Posterior cingulate gyrus (tissue), 11 donors: ENCODE measurements at places on chromosomes 2 and 18.

DNA sequence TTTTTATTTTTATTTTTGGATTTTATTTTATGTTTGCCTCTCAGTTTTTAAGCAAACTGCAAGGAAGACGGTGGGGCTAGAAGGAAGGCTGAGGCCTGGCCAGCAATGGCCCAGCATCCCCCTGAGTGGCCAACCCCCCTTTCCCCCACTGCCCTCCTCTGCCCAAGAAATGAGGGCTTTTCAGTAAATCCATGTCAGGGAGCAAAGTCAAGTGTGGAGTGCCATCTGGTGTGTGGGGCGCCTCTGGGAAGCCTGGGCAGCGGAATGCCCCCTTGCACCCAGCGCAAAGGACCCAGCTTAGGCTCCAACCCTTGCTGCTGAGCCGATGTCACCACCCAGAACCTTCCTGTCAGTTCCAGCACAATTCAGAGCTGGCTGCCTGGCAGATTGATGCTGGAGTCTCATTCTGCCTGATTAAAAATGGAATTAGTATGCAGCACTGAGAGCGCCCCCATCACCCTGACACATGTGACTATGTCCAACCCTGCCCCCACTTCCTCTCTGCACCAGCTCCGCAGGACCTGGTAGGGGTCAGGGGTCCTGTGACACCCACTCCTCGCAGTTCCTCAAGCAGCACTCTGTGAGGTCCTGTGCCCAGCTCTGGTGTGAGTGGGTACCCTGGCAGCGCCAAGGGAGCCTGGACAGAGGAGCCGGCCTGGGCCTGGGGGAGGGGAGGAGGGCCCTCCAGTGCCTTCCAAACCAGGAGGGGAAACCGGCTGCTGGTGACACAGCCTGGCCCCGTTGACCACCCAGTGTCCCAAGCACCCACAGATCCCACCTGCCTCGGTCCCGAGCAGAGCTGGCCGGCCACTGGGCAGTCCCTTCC lies 9.2 kb upstream of the ALPP start:
- no peak for DNase-seq

GRCh38 chr2:227717687-227718567 lies at the start of gene SLC19A3:
Gene SLC19A3, minus strand, starts transcription at chr2:227718028. Its CDS starts 15,710 bp downstream, at chr2:227702318.
- peak; percentile 95 for DNase-seq

DNA sequence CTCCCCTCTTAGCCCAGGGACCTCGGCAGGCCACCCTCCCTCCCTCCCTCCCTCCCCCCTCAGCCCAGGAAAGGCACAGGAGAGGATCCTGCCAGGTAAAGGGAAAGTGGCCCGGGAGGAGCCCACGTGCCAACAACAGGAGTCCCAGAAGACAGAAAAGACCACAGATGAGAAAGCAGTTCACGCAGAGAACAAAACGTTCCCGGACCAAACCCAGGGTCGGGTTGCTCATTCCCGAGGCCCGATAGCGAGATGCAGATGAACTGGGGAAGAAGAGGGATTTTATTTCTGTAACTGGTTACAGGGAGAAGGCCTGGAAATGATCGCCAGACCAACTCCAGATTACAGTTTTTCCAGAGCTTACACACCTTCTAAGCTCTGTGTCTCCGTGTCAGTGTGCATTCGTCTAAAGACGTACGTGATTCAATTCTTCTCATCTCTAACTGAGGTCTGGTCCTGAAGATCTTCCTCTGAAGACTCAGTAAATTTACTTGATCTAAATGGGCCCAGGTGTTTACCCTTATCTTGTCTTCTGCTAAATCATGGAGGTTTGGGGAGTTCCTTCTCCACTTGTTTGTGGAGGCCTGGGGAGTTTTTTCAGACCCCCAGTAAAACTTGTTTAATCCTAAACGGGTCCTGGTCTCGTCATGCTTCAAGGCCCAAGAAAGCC lies 807 bp upstream of the NEU4 start:
- no peak for DNase-seq

- DNase-seq, result no peak
These were observed 62.0 kb upstream of the ASAP2 start for GRCh38 chr2:9144617-9145016.

GRCh38 chr2:175030380-175031271 lies 25.4 kb upstream of the CHN1 start:
- DNase-seq, result peak; percentile 31

DNA sequence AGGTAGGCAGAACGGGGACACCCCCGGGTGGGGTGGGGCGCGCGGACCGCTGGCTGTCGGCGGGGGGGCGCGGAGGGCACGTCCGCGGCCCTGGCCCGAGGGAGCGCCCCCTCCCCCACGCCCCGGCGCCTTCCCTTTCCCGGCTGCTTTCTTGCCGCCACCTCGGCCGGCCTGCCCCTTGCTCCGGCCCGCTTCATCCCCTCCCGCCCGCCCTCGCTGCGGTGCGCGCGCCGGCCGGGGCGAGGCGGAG lies 443 bp downstream of the VAPA start:
- DNase-seq, result no peak

DNA sequence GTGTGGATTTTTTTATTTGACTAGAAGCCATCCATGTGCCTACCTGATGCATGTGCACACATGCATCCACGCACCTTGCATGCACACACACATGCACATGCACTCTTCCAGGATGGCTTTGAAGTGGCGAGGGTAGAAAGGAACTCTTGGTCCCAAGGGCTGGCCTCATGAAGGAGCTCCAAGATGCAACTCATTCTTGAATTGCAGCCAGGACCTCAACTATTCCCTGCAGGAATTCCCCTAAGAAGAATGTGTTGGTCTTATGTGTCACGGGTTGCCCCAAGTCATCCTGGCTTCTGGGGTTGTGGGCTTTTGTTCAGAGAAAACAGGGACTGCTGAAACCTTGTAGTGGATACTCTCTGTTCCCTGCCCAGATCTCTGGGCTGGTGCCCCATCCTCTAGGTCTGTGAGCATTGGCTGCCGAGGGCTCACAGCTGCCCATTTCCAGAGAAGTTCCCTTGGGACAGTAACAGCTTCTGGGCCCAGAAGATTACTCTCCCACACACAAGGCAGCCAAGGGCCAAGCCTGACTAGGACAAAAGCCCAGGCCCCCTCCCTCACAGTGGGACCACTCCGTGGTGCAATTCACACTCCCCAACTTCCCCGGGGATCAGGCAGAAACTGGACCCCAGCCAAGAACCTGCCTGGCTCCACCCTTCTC lies 137.6 kb downstream of the COPS8 start:
- DNase-seq, result peak; percentile 64

- DNase-seq, result no peak
These were observed 228.2 kb downstream of the CCDC178 start for GRCh38 chr18:33212363-33212762.

GRCh38 chr2:219344751-219345430 lies 12.3 kb upstream of the RESP18 start:
- DNase-seq, result peak; percentile 83

DNA sequence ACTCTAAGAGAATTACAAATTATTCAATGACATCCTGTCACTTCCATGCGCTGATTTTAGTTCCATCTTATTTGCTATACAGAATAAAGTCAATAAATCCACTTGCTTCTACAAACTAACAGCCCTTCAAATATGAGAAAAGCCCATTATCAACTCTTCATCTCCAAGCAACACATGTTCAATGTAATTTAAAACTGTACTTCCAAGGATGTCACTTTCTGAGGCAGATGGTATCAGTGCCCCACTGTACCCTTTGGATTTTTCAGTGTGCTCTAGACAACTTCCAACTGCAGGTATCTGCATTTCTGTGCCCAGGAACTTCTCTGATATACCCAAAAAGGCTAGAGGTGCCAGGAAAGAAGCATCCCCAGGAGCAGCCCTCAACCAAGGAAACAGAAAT lies 87.6 kb downstream of the SMAD2 start:
- no peak for DNase-seq

- DNase-seq, result no peak
These were observed 57.1 kb downstream of the ZFP36L2 start for GRCh38 chr2:43169099-43169945.

DNA sequence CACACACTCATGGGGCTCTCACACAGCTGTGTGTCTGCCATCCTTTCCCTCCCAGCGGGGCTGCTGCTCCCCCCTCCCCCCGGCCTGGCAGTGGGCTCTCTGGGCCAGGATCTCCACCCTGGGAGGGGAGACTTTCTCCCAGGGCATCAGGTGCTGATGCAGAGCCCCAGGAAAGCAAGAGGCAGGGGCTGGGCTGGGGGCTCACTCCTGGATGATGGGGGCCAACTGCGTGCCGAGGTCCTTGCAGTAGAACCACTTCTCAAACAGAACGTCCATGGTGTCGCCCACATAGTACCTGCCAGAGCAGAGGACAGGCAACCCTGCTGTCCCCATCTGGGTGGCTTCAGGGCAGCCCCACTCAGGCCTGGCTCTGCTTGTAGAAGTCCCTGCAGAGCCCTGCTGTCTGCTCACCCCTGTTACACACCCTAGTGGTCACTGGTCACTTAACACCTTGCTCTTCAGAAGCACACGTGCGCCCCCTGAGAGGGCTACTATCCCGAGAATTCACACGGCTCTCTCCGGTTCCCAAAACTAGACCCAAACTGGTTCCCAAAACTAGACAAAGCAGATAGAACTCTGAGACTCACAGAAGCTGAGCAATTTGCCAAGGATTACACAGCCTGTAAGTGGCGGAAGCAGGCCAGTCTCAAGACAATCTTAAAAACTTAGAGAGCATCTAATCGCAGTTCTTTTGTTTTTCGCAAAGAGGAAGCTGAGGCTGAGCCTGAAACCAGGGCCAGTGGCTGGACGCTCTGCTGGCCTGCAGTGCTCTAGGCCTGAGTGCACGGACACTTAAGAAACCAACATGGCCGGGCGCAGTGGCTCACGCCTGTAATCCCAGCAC lies 6.6 kb upstream of the OXER1 start:
- no peak for DNase-seq

DNA sequence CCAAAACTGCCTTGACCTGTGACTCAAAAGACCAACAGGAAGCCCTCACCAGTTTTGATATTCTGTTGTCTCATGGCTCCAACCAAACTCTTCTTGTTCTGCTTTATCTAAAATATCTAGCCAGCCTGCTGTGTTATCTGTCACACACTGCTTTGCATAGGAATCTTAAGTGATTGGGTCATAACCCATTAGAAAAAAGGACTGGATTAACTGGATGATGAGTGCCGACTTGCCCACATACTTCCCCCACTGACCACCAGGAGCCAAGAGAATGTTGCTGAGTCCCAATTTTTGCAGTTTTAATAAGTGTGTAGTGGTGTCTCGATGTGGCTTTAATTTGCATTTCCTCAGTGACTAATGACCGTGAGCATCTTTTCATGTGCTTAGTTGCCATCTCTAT lies 6.5 kb downstream of the MOGAT1 start:
- no peak for DNase-seq

DNA sequence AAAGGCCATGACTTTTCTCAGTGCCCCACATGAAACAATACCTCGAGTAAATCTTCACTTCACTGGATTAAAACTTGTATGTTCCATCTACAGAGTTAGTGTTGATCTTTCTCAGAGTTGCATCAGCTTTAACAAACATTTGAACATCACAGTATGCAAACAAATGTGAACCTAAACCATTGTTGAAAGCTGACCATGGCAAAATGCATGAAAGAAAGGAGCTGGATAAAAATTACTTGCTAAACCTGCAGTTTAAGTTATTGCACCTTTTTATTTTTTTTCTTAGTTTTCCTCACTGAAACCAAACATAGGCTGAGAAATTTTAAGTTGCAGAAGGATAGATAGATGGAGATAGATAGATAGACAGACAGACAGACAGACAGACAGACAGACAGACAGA lies 107.2 kb upstream of the UGP2 start:
- DNase-seq, result no peak

GRCh38 chr2:24199968-24200590 lies 25.2 kb downstream of the FAM228A start:
- DNase-seq, result no peak

GRCh38 chr2:31735716-31736115 lies 155.0 kb upstream of the SRD5A2 start:
- no peak for DNase-seq

DNA sequence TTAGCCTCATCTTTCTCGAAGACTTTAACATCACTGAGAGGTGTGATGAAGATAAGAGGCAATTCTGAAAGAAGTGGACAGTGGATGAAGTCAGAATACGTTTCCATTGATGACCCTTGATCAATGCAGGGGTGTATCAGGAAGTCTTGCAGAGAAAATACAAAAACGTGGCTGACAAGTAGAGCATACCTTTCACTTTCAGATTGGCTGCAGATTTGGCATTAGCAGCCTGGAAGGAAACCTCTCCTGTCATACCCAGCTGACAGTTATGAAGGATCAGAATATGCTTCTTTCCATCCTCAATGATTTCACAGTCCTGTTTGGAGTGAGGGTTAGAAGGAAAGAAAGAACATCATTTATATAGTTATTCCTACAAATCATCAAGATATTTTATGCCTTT lies 152.5 kb downstream of the PLEKHA3 start:
- DNase-seq, result no peak

- DNase-seq, result no peak
These were observed 43.6 kb downstream of the L3MBTL4 start for GRCh38 chr18:6370886-6371635.

DNA sequence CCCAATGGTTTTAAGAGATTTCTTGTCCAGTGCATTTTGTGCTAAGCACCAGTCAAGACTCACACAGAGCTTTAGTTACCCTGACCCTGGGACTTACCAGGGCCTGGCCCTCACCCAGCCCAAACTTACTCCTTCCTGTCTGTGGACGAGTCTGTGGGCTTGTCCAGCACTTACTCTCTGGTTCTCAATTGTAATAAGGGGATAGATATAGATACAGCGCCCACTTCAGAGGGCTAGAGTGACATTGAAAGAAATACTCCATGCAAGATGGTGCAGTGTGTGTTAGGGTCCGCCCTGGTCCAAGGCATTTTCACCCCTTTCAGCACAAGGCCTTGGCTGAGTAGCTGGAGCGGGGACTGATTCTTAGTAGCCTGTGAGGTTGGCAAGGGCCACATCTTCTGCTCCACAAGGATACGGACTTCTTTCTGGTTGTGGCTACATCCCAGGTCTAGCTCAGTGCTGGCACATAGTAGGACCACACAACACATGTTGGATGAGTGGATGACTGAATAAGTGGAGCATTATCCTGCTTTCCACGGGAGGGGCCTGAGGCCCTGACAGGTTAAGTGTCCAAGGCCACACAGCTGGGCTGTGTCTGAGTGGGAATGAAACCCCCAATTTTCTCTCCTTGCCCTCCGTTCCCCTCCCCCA lies 3.8 kb upstream of the ARID5A start:
- DNase-seq, result peak; percentile 34

GRCh38 chr2:220489121-220489520 lies 861.7 kb downstream of the SLC4A3 start:
- no peak for DNase-seq

GRCh38 chr18:31609886-31610285 lies 18.2 kb downstream of the TTR start:
- DNase-seq, result no peak

DNA sequence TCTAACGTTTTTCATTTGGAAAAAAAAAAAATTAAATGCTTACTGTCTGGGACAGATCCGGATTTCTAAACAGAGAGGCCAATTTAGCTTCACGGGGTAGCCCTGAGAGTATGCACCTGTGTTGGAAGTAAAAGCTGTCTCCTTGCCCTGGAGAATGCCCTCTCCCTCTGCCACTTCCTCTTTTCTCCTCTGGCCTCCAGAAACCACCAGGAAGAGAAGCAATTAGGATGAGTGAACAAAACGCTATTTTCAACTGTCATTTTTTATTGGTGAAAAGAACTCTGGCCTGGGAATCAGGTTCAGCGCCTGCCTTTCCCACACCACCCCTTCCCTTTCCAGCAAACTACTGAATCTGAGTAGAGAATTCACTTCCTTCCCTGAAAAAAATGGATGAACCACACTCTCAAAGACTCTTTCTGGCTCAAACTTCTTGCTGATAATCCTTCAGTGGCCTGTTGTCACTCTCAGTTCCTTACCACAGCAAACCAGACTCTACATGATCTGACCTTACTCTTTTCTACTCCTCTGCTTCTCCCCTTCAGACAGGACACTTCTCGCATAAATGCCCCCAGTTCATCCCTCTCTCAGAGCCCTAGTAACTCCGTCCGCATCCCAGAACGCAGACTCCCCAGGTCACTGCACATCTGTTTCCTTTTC lies 29.8 kb downstream of the KLF7 start:
- DNase-seq, result no peak
